ENCODE measurements at places on chromosomes 11 and 22. TPM values are rescaled to one million over a fixed set of nuclear protein-coding genes. Genes with fewer than 3 reads are reported as not detected.
A peak's percentile ranks its signal among the peaks of the same experiment; 100 is the strongest.

Gene PVALB
- total RNA-seq: 0.92 TPM

- no peak for DNase-seq
These were observed 162.5 kb downstream of the CEP164 start for GRCh38 chr11:117489999-117490679.

GRCh38 chr11:62909107-62909894, 11.9 kb downstream of the CHRM1 start:
- peak; percentile 43 for DNase-seq

Gene PYGM
- 0.23 TPM for total RNA-seq

DNA sequence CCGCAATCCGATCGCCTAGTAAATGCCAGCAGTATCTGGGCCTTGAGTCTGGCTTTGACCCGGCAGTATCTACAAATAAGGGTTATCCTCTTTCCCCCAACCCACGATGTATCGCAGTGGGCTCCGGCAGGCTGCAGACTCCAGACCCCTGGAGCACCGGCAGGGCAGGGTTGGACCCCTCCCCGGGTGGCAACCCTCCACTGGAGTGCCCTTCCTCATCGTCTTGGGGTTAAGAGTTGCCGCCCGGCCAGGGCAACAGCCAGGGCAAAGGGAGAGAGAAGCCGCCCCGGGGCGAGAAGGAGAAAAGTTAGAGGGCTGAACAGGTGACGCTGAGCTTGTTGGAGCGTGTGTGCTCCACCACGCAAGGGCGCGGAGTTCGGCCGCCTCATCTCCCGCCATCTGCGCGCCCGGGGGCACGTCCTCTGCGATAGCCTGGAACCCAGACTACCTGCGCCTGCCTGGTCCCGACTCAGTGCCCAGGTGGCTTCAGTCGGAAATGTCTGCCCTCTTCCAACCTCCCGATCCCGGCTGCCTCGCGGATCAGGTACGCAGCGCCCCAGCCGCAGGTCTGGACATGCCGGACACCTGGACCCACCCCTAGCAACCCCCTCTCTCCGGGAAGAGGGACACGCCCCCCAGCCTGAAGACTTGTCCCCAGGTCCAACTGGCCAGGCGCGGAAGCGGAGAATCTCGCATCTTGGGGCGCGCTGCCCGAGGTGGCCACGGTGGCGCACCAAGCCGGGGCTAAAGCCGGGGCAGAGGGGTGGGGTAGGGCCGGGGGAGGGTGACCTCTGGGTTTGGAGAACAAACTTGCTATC, 1.2 kb downstream of the DSCAML1 start:
- no peak for DNase-seq

GRCh38 chr11:971731-972365, 46.2 kb downstream of the AP2A2 start:
- no peak for DNase-seq

GRCh38 chr11:119797736-119798135, 68.7 kb upstream of the NECTIN1 start:
- DNase-seq: no peak

Gene GLYAT
- total RNA-seq: 5.6 TPM

- DNase-seq: no peak
These were observed 4.0 kb upstream of the MCAM start for GRCh38 chr11:119320776-119321524.

- DNase-seq: no peak
These were observed 496.4 kb downstream of the NTM start for GRCh38 chr11:131866535-131867400.

Gene INPP5J
- total RNA-seq: 0.17 TPM

DNA sequence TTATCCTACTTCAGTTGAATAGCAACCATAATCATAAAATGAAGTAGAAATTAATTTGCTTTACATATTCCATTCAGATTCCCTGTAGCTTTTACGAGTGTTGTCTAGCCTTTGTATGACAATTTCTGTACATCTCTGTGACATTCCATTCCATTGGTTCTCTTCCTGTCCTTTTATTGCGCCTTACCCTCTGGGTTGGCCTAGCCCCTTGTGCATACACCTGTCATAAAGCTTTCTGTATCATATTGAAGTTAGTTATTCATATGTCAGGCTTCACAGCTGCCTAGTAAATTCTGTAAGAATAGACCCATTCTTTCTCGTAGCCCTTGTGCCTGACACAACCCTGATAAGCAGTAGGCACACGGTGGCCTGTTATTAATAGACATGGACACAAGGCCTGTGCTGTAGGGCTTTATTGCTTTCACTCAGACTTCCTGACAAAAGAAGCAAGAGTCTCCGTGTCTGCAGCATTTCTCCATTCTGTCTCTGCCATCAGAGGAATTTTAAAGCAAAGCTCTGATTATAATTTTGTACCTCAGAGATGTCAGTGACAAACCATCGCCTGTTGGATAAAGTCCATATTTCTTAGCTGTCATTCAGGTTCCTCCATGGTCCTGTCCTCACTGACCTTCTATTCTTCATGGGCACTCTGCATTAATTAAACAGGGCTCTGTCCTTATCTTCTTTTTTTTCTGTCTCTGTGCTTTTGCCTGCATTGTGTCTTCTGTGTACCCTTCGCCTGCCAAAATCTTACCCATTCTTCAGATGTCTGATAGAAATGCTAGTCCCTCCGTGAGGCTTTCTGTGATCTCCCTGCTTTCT, 49.4 kb downstream of the BID start:
- DNase-seq: no peak

GRCh38 chr22:22552630-22553029, 6.4 kb downstream of the PRAME start:
- no peak for DNase-seq

GRCh38 chr22:44941207-44941606, 68.6 kb downstream of the PHF21B start:
- no peak for DNase-seq

Gene DAGLA
- total RNA-seq: 0.84 TPM

DNA sequence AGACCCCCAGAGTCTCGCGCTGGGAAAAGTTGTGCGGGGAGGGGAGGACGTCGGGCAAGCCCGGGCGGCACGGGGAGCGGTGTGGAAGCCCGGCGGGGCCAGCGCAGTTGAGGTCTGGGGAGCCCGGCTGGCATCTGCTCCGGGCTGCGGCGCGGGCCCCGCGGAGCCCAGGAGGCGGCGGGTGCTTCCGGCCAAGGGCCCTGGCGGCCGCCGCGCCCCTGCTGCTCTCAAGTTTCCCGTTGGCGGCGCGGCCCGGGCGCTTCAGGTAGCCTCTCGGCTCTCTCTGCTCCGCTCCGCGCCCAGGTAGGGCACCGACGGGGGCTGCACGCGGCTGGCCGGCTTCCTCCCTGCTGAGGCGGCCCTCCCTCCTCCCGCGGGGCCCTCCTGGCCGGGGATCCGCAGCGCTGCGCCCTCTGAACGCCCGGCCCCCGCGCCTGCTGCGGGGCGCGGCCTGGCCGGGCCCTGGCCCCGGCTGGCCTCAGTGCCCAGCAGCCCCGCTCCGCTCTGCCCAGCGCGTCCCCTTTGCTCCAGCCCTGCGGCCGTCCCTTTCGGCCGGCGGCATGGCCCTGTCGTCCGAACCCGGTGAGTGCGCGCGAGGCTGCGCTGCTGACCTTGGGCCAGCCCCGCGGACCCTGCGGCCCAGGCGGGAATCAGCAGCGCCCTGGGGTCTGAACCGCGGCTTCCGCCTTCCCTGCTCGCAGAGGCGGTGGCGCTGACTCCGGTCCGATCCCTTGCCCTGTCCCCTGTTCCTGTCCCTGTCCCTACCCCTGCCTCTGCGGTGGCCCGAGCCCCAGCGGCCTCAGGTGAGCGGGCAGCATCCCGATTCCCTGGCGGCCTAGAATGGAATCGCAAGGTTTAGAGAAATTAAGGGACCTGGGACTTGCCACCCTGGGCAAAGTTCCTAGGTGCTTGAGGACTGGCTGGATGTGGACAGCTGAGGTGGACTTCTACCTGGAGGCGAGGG, 4.3 kb upstream of the AMPD3 start:
- peak; percentile 58 for DNase-seq

Gene CD248
- total RNA-seq: 1.0 TPM

- no peak for DNase-seq
These were observed 20.2 kb downstream of the PVALB start for GRCh38 chr22:36796552-36797175.

DNA sequence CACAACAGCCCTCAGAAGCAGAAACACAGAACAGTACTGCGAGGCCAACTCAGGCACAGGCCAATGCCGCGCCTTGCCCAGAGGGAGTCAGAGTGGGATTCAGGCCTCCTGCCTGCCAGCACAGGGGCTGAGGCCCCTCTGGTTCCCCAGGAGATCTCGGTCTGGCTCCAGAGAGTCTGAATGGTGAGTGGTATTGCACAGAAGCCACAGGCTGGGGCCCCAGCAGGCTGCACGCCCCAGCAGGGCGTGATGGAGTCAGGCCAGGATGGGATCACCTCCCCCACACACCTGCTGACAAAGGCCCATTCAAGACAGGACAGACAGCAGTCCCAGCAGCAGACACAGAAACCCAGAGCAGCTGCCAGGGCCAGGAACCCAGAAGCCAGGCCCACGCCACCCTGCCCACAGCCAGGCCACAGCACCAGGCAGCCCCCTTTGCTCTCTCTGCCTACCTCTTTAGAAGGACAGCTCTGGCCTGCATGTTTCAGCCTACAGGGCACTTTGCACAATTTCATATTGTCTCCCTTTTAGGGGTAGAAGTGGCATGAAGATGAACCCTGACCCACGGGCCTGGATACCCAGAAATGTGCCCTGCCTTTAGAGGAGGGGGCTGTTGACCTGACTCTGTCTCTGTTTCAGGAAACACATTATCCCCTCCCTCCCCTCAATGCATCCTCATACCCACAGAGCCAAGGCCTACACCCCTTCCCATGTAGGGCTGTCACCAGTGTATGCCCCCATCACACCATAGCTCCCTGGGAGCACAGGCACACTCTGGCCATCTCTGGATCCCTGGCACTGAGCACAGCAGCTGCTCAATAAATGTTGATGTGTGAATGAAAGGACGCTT, 6.1 kb downstream of the FXYD6 start:
- no peak for DNase-seq

- DNase-seq: no peak
These were observed 632.0 kb upstream of the KIRREL3 start for GRCh38 chr11:127632546-127632945.

Gene BBOX1
- 9.9 TPM for total RNA-seq

GRCh38 chr11:62961017-62961570, 23.7 kb downstream of the SLC22A6 start:
- DNase-seq: no peak
